ENCODE measurements at places on chromosomes 4 and X.

DNA sequence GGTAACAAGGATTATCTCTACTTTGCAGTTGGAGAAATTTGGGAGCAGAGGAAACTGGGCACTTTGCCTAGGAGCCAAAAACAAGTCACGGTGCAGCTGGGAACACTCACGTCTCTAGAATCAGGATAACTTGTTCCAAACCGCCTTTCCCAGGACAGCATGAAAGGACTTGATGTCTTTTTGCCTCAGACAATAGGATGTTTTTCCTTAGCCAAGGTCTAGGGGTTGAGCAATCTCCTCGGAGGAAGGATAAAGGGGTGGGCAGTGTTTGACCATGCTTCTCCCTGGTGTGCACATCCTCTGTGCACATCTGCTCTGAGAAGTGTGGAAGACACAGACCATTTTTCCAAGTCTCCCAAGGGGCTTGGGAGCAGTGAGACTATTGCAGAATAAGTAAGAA is 1.7 kb upstream of the SPARCL1 start:
- peak; percentile 46 for DNase-seq

GRCh38 chr4:122930862-122931261 is 8.5 kb upstream of the NUDT6 start:
- DNase-seq: peak; percentile 3

DNA sequence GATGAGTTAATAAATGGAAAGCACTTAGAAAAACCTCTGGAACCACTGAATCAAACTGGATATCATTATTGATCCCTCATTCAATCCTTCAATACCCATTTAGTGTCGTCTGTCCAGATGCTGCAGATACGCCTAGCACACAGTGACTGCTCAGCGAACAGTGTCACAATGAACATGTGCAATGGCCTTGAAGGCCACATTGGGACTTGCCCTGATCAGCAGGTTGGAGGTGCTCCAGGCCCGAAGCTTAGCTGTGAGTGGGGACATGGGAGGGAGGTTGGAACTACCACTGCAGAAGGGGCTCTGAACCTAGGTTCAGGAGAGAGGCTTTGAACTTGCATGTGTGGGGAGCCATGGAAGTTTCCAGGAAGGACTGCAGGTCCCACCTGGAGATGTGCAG is 17.2 kb downstream of the GPKOW start:
- DNase-seq: no peak

DNA sequence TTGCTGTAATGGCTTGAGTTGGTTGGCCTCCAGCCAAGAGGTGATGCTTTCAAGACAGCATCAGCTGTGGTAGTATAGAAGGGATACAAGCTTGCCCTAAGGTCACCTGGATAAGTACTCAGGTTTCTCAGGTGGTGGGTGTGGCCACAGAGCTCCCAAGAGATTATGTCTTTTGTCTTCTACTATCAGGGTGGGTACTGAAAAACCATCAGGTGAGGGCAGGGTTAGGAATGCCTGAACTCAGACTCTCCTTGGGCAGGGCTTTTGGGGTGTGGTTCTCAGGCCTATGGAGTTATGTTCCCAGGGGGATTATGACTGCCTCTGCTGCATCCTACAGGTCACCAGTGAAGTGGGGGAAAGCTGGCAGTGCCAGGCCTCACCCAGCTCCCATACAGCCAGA is 654.6 kb upstream of the GALNT7 start:
- DNase-seq: no peak

DNA sequence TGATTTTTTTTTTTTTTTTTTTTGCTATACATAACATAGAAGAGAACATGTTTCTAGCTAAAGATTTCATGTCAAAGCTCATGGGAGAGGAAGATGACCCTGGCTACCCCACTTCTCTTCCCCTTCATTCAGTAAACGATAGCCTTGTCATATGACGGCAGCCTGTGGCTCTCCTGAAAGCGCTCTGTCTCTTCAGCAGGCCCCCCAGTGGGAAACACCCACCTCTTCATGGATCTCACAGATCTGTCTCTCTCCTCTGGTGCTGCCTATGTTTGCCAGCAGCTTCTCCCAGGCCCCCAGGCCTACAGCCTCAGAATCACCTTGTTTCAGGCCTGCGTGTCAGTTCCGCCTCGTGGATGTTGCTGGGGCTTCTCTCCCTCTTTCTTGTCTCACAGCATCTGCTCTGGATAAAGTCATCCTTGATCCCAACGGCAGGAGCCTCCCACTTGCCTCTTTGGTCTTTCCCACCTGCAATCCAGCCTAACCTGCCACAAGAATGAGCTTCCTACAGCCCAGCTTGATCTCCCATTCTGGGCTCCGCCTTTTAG is 34.6 kb downstream of the RHOH start:
- DNase-seq: no peak

DNA sequence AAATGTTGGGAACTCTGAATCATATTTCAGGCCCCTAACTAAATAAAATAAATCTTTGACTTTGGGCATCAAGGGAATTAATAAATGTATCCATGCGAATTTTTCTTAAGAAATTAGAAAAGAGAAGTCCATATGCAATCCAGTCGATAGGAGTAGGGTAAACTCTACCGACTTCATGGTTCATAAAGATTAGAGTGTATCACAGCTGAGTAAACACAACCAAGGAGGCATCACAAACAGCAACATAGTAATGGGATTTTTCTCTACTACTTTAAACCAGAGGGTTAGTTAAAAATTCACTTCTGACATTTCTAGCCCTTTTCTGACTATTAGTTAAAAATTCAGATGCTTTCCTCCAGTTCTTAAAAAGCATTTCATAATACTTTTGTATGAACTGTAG is 19.9 kb downstream of the SEPTIN11 start:
- DNase-seq: no peak

DNA sequence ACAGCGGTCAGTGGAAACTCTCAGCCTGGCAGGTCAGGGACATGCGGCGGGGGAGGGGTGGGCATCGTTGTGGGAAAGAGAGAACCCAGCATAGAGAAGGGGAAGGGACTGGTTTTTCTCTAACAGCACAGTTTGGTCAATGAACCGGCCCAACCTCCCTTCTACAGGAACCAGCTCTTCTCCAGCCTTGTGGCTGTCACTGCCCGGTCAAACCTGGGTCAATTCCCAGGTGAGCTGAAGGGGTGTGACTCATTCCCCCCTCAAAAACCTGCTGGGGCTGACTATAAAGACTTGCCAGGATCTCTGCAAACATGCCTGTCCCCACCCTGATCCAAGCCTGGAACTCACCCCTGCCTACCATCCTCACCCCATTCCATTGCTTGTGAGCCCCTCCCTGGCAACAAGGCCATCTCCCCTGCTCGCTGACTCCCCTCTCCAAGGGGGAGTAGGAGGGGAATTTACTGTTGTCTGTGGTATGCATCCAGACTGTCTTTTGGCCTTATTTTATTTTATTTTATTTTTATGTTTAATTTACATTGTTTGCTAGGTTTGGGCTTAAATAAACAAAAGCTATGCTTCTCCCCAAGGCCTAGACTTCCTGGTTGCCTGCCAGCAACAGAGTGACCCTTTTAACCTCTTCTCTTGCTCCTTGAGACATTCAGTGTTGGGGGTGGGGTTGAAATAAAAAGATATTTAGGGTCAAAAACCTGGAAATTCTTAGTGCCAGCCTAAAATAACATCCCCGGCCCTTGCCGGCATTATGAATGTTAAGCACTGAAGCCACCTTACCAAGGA is 49.6 kb downstream of the TSC22D3 start:
- no peak for DNase-seq

Data from RPMI7951 (cell line).